ENCODE measurements at places on chromosomes 3 and 15. TPM values are rescaled to one million over a fixed set of nuclear protein-coding genes. Genes with fewer than 3 reads are reported as not detected.

Gene CHDH
- 24.1 TPM for total RNA-seq

Gene PPP1R14D
- 0.64 TPM for total RNA-seq

Gene CD86
- total RNA-seq = not detected

Gene TMIE
- total RNA-seq = 1.1 TPM

Gene CDCP1
- 47.8 TPM for total RNA-seq

Gene SLITRK3
- not detected for total RNA-seq

Gene PLIN1
- total RNA-seq = 0.44 TPM

Gene CCNB2
- total RNA-seq = 67.6 TPM

Gene TMCO5A
- not detected for total RNA-seq

Gene RHO
- total RNA-seq = not detected

Gene REC114
- total RNA-seq = not detected

Gene LRRC58
- total RNA-seq = 29.5 TPM

Gene HIGD2B
- total RNA-seq = 0.21 TPM

Gene GASK1A
- total RNA-seq = not detected

Gene OSBPL10
- total RNA-seq = 88.1 TPM

Gene CHL1
- total RNA-seq = not detected

Gene RBP2
- total RNA-seq = not detected

Gene SCAPER
- total RNA-seq = 15.3 TPM

Gene ARHGAP11A
- 124 TPM for total RNA-seq

Gene CNOT10
- 26.1 TPM for total RNA-seq

Gene HYAL1
- 0.18 TPM for total RNA-seq

Gene TRIM42
- total RNA-seq = not detected

Gene SIDT1
- not detected for total RNA-seq

Gene ESYT3
- 2.6 TPM for total RNA-seq

Gene NTRK3
- total RNA-seq = not detected

Gene TRANK1
- total RNA-seq = 3.2 TPM

Gene ATP13A4
- total RNA-seq = not detected

Gene ZBTB47
- total RNA-seq = 3.6 TPM

Gene CCR1
- not detected for total RNA-seq

Gene CYP8B1
- total RNA-seq = 0.08 TPM

Gene MST1R
- 27.5 TPM for total RNA-seq

Gene TIGIT
- total RNA-seq = not detected

Gene GOLGA6L7
- not detected for total RNA-seq

Gene CISH
- 0.57 TPM for total RNA-seq

Gene CMTM7
- 43.5 TPM for total RNA-seq

Gene SLC27A2
- total RNA-seq = 0.18 TPM

Gene TPM1
- 298 TPM for total RNA-seq

Gene CDHR4
- total RNA-seq = not detected

Gene HACD2
- total RNA-seq = 58.6 TPM

Gene OR4F15
- not detected for total RNA-seq

Gene ZNF774
- 5.2 TPM for total RNA-seq

Gene PRSS50
- total RNA-seq = 0.13 TPM

Gene CPNE9
- 0.13 TPM for total RNA-seq

Gene ERICH6
- total RNA-seq = 0.28 TPM

Gene TICRR
- 20.5 TPM for total RNA-seq

Gene SSR3
- total RNA-seq = 154 TPM

Gene ITGA11
- total RNA-seq = 0.28 TPM
